ENCODE measurements at places on chromosomes 3 and 15.

DNA sequence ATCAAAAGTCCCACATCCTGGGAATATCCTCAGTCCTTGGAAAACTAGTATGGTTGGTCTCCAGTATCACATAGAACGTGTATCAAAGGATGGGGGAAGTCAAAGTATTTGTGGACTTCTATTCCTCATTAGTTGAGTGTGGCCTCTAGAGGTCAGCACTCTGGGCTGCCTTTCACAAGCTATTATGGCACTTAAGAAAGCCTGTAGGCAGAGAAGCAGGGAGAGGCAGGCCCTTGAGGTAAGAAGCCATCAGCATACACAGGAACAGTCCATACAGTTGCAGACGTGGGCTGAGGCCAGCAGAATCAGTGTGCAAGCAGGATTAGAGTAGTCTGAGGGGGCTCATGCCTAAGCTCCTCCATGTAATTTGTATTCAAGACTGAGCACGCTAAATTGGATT lies 341.7 kb downstream of the CLSTN2 start:
- DNase-seq, result no peak

GRCh38 chr3:28989646-28990089 lies 291.2 kb upstream of the RBMS3 start:
- peak; percentile 24 for DNase-seq

DNA sequence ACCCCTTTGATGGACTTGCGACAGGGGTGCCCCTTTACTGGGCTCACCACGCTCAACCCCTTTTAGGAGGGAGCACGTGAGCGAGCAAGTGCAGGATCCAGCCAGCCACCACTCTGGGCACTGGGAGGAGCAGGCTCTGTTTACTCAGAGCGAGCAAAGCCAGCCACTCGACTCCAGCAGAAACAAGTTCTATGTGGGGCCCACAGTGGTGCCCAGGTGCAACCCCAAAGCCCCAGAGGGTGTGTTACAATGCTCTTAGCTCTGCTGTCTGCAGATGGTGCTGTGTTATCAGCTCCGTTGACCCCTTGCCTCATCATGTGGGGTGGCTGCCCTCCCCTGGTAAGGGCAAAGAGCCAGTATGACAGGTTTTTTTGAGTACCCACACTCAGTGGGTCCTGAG lies 120.3 kb upstream of the SUCLG2 start:
- DNase-seq, result no peak

DNA sequence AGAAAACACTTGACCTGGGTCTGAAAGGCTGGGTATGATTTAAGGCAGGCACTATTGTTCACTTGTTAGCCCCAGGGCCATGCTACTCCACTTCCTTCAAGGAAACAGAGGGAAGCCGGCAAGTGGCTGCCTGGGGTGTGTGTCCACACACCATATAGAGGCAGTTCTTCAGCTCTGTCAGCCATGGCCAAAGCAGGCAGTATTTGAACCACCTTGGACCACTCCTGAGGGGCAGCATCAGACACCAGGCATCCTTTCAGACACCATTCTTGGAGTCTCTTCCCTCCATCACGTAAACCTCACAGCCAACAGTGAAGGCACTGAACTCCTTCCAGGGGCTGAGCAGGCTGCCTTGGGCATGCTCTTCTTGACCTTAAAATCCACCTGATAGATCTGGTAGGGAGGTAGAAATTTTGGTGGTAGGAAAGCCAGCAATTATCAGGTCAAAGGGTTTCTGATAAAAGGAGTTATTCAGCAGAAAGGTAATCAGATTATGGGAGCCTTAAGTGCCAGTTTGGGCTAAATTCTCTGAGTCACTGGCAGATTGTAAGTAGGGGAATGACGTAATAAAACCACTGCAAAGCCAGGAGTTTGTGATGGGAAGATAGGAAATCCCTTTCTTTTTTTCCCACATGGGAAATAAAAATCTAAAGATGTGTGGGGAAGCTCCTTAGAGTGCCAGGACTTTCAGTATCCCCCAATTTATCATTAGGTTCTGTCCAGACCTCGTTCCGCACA lies 20.2 kb downstream of the TGFBR2 start:
- DNase-seq, result no peak

- no peak for DNase-seq
Measured at GRCh38 chr15:63918317-63918672, 84.5 kb upstream of the HERC1 start.

GRCh38 chr3:64070704-64071103 lies 47.4 kb upstream of the PSMD6 start:
- DNase-seq, result no peak

DNA sequence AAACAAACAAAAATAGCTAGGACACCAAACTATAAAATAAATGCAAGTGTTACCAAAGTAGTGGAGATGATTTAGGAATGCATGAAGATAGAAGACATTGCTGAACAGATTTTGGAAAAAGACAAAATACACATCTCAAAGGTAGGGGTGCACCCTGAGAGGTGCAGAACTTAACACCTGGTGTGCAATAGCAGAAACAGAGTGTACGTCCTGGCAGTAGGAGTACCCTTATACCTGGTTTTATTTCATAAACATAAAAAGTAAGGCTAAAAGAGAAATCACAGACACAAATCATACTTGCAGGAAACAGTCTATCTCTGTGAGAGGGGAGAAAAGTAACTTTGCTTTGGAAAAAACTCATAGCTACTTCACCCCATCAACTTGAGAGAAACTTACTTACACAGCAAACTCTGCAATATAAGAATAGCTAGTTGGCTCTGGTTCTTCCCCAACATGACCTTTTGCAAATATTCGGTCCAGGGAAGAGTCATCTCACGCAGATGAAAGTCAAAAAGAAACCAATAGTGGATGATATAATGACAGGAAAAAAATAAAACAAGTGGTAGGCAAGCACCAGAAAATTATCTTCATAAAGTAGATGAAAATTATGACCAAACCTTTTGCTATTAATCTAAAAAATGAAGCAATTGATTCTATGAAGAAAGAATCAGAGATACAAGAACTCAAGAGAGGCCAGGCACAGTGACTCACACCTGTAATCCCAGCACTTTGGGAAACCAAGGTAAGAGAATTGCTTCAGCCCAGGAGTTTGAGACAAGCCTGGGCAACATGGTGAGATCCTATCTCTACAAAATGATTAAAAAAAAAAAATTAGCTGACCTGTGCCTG lies 108.9 kb upstream of the BNIP2 start:
- no peak for DNase-seq

DNA sequence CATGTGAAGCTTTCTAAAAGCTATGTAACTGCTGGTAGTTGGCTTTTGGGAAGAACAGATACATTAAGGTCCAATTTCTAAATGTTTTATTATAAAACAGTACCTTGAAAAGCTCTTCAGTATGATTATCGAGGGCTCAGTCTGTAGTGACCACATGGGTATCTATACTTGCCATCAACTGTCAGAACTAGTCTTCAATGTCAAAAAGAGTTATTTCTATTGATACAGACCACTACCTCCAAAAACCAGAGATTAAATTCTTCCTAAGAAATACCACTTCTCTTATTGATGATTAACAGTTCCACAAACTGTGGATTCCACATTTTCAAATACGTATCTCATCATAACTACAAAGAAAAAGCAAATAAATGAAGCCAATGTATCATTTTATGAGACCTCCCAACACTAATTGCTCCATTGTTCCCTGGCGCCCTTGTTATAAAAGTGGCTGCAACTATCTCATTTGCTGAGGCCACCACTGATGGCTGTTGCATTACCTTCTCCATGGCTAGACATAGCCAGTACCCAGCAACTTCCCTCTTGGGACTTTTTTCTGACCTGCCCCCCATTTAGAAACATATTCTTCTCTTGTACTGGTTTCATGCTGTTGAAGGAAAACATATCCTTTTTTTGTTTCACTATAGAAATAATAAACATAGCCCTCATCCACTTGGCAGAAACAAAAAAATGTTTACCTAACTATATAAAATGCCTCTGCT lies 33.9 kb upstream of the MBNL1 start:
- no peak for DNase-seq

DNA sequence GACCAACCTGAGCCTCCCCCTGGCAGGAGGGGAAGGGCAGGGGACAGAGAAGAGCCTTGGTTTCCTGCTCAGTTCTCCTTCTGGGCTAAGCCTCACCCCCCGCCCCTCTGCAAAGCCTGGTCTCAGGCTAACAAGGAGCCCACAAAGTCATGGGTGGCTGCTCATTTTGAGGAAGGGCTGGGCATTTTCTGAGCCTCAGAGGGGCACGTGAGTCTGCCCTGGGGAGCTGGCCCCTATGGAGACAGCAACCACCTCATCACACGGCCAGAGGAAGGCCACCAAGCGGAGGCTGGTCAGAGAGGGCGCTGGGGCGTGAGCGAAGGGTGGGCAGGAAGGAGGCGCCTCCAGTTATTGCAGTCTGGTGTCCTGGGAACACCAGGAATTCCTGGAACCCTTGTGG lies 18.7 kb downstream of the ABTB1 start:
- DNase-seq, result no peak

DNA sequence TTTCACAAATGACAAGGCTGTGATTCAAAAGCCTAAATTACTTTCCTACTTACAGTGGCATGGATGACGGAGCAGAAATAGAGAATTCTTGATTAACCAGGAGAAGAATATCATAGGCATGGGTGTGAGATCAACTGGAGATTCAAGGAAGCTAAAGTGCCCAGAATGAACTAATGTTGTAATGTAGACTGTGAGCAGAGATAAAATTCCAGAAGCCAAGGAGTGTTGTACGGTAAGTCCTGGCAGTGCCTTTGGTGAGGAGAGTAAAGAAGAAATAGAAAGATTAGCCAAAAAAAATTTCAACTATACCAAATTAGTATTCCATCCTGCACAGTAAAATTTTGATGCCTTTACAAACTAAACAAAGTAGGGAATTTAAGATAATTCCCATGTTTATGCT lies 75.9 kb downstream of the ZBTB20 start:
- no peak for DNase-seq

GRCh38 chr3:197541756-197542539 lies 13.8 kb downstream of the BDH1 start:
- peak; percentile 95 for DNase-seq

DNA sequence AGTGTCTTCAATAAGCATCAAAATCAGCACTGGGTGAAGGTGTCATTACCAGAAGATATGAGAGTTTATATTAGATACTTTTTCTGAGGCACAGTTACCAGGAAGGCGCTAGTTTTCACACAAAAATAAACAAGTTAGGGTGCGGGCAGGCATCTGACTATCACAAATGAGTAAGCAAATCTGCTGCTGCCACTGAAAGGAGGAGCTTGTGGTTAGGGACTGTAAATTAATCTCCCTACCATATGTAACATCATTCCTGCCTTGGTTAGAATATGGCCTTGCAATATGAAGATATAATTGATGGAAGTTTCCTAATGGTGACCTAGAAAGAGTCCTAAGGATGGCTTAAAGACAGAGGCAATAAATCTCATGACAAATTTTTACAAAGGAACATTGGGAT lies 19.5 kb upstream of the EID1 start:
- peak; percentile 58 for DNase-seq

DNA sequence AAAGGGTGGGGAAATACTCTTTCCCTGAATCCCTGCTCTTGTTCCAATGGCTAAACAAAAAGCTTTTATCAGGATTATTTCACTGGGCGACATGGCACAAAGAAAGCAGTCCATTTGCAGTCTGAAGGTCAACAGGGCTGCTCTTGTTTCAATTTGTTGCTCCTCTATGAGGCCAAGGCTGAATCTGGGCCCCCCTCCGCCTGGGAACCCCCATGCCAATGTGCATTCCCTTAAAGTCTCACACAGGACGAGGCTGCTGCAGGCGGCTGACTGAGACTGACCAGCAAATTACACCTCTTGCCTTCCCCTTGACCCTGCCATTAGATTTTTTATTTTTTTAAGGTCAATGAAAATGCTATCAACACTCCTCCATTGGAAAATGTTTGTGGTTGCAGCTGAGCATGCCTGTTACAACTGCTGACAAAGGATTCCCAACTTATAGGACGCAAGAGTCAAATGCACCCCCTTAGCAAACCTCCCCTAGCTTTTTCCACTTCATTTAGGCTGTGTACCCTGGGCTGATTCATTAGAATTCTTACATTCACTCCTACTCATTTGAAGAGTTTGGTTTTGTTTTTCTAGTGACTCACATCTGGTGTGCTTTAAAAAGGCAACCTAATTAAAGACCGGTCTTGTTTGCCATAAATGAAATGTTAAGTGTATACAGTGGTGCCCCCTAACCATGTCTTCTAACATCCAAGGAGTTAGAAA lies 60.8 kb upstream of the ARHGEF3 start:
- DNase-seq, result peak; percentile 26

DNA sequence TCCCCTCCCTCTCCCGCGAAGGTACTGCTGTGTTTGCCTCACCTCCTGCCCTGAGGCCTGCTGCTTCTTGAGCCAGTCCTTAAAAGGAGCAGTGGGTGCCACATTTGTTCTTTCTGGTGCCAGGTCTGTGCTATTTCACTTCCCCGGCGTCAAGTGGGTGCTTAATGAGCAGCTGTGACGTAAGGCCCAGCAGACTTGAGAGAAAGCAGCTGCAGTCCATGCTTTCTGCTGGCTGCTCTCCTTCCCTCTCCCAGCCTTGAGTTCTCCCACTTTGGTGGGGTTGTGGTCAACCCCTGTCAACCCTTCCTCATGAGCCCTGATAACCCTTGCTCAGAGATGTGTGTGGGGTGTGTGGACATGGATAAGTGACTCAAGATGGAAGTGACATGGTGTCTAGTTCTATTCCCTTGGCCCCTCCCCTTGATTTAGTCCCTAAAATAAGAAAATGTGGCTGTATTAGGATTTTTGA lies 6.9 kb downstream of the INAFM2 start:
- no peak for DNase-seq

DNA sequence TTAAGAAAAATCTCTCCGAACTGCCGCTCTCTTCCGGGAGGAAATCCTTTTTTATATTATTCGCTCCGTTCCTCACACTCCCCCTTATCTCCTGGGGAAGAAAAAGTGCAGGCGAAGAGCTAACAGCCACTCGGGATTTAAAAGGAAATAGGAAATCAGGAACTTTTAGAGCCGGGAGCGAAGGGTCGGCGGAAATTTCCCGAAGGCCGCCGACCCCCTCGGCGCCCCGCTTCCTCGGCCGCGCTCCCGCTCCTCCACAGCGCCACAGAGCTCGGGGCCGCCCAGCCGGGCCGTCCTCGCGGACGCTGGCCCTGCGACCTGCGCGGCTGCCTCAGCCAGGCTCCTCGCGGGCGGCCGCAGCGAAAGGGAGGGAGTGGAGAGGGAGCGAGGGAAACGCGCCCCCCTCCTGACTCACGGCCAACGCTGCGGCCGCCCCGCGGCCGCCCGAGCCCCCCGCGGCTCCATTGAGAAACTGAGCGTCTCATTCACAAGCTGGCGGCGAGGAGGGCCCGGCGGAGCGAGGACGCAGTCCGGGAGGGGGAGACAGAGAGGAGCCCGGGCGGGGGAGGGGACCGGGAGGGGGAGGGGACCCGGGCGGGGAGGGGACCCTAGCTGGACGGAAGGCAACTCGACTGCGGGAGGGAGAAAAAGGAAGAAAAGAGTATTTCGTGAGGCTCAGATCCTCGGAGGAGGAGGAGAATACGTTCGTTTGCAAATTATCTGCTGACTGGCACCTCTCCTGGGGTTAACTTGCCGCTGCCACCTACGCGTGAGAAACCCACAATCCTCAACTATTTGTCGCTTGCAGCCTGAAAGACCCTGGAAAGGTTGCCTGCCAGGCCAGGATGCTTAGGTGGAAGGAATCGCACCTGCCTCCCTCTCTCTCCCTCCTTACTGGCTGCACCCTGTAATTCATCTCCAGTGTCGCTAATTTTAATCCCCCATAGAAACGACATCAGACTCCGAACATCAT lies at the start of gene PTPN9:
PTPN9 (minus strand) TSS at position 368 of the 973 bp plus-strand sequence. CDS start 539 bp downstream, outside the sequence.
- peak; percentile 75 for DNase-seq

- no peak for DNase-seq
Measured at GRCh38 chr3:181868576-181869082, 156.9 kb downstream of the SOX2 start.
